CD4-positive, alpha-beta T cell (primary cell): ENCODE measurements at places on chromosomes 6 and 20. TPM values are rescaled to one million over a fixed set of nuclear protein-coding genes. Genes with fewer than 3 reads are reported as not detected.

SAYSD1 gene
- total RNA-seq = 18.7 TPM

GRCh38 chr6:3650959-3651697, 100.4 kb downstream of the PXDC1 start:
- H3K4me1 ChIP-seq = no peaks in the 10 kb centered on the region
- H3K4me3 ChIP-seq = no peak overlapping the region
- H3K27ac ChIP-seq = no peak overlapping the region
- H3K36me3 ChIP-seq = no peaks in the 10 kb centered on the region
- no peak for DNase-seq
- no peaks in the 10 kb centered on the region for H3K27me3 ChIP-seq

NXT1 gene
- total RNA-seq = 57.1 TPM

TMEM244 gene
- not detected for total RNA-seq

GRIK2 gene
- total RNA-seq = not detected

DNA sequence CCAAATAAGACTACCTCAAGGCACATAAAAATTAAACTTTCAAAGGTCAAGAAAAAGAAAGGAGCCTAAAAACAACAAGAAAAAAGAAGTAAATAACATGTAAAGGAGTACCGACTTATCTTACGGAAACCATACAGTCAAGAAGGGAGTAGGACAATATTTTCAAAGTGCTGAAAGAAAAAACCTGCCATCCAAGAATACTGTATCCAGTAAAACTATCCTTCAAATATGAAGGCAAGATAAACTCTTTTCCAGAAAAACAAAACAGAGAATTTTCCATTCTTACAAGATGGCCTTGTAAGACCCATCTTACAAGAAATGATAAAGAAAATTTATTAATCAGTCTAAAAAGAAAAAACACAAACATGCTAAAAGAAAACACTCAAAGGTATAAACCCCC, 302.2 kb downstream of the LMBRD1 start:
- no peaks in the 10 kb centered on the region for H3K27me3 ChIP-seq
- H3K27ac ChIP-seq = no peak overlapping the region
- no peak for DNase-seq
- H3K36me3 ChIP-seq = no peaks in the 10 kb centered on the region
- H3K4me1 ChIP-seq = no peaks in the 10 kb centered on the region

ZNF831 gene
- 24.9 TPM for total RNA-seq

SLC22A7 gene
- not detected for total RNA-seq

DNA sequence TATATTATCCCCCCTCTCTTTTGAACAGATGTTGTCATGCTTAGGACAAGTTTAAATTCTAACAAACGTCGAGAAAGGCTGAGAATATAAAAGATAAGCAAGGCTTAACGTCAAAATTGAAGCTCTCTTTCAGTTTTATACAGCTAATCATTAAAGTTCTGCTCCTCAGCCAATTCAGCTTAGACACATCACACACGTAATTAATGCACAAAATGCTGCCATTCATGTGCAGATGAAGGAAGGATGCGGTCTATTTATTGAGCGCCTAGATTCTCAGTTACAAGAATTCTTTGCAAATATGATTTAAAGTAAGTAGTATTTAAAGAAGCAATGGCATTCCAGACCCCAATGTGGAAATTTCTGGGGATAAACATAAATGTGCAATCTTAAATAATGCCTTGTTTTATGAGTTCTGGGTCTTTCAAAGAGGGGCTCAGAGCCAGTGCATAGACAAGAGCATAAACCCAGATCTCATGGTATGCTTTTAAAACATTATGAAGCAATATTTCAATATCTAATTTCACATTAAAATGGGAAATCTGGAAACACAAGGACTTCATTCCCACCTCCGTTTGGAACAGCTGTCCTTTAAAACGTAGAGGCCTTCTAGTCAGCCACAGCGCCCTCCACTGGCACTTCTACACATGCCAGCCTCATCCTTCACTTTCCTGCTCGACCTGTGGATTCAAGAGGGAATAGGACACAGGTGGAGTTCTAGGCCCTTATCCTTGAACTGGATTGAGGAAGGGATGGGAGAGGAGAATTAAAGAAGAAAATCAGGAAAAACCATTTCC, 85.8 kb downstream of the LYRM4 start:
- H3K36me3 ChIP-seq = no peaks in the 10 kb centered on the region
- peak overlapping the region; percentile 32 for H3K4me3 ChIP-seq
- peak overlapping the region; percentile 89 for H3K27ac ChIP-seq
- no peak for DNase-seq
- H3K27me3 ChIP-seq = no peaks in the 10 kb centered on the region

DNA sequence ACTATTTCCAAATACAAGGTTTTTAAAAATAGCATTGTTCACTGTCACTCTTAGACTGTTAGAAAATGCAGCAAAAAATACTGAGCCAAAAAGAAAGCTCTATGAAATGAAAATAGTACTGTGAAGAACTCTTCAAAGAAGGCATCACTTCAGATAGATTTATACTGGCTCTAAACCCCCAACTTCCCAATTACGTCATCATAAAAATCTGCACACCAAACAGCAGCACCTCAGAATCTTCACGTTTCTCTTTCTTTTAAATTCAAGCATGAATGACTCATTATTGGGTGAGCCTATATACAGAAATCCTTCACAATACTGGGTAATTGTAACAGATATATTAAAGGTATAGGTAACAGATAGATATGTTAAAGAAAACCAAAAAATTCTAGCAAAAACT, 208.4 kb upstream of the HTR1E start:
- no peak overlapping the region for H3K4me3 ChIP-seq
- H3K27me3 ChIP-seq = no peaks in the 10 kb centered on the region
- no peak overlapping the region for H3K27ac ChIP-seq
- DNase-seq = no peak
- H3K4me1 ChIP-seq = no peaks in the 10 kb centered on the region
- H3K36me3 ChIP-seq = no peaks in the 10 kb centered on the region

DNA sequence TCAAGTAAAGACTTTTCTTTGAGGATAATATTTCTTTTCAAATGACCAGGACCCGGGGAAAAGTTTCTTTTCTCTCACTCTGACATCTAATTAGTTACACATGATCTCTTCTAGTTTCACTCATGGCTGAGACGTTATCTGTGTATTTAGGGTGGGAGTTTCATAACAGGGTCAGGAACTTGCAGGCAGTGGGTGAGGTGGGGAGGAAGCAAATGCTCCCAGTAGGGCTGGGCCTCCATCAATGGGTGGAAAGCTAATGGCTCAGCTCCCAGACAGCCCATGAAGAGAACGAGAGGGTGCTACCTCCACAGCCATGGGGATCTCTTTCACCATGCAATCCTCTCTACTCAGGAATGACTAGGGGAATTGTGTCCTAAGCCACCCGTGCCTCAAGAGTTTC, 119.3 kb downstream of the F13A1 start:
- peaks cover 3% of the 10 kb centered on the region for H3K27me3 ChIP-seq
- H3K4me1 ChIP-seq = no peaks in the 10 kb centered on the region
- no peak overlapping the region for H3K27ac ChIP-seq
- no peak overlapping the region for H3K4me3 ChIP-seq

- H3K4me3 ChIP-seq = no peak overlapping the region
- no peaks in the 10 kb centered on the region for H3K4me1 ChIP-seq
- peaks cover 4% of the 10 kb centered on the region for H3K27me3 ChIP-seq
Observed at GRCh38 chr20:44141873-44142272, 45.1 kb downstream of the JPH2 start.

DNA sequence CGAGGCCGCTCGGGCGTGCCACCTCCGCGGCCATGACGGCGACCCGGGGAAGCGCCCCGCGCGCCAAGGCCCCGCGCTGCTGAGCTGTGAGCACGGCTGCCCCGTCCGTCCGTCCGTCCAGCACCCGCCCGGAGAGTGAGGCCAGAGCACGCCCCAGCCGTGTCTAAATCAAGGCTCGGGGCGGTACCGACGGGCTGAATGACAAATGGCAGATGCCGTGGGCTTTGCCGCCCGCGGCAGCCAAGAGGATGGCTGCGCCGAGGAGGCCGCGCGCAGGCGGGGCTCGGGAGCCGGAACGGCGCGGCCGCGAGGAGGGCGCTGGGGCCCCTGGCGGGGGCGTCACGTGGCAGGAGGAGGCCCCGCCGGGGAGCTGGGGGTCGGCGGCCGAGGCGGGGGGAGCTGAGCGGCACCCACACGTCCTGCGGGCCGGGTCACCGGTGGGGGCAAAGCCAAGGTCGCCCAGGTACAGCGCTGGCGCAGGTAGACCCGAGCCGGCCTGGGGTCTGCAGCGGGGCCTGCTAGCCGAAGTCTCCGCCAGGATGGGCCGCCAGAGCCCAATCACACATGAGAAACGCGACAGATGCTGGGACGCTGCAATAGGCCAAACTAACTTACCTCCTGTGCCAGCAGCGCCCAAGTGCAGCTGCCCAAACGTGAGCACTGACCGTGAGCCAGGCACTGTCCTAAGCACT, at the start of gene PLAGL1:
TSS of gene PLAGL1 (minus strand) at position 140 of the 692 bp plus-strand sequence. CDS start 60,123 bp downstream, outside the sequence.
- H3K4me3 ChIP-seq = peak within 1 kb of the TSS; percentile 31
- DNase-seq = no peak
- H3K4me1 ChIP-seq = peaks cover 10% of the 10 kb centered on the region
- no peak within 1 kb of the TSS for H3K27ac ChIP-seq

GRCh38 chr6:43186706-43187105, 4.7 kb downstream of the CUL9 start:
- H3K36me3 ChIP-seq = peaks cover 49% of the 10 kb centered on the region
- no peak overlapping the region for H3K4me3 ChIP-seq
- no peak for DNase-seq
- peaks cover 46% of the 10 kb centered on the region for H3K4me1 ChIP-seq
- H3K27me3 ChIP-seq = no peaks in the 10 kb centered on the region
- H3K27ac ChIP-seq = peak overlapping the region; percentile 18

- no peaks in the 10 kb centered on the region for H3K27me3 ChIP-seq
- H3K27ac ChIP-seq = no peak overlapping the region
- H3K4me1 ChIP-seq = peaks cover 7% of the 10 kb centered on the region
- no peak for DNase-seq
- H3K36me3 ChIP-seq = no peaks in the 10 kb centered on the region
- H3K4me3 ChIP-seq = no peak overlapping the region
Observed at GRCh38 chr20:53322651-53323050, 271.0 kb downstream of the ZNF217 start.

GRCh38 chr20:36092398-36093024, 62.0 kb upstream of the EPB41L1 start:
- peak overlapping the region; percentile 58 for H3K4me3 ChIP-seq

DNA sequence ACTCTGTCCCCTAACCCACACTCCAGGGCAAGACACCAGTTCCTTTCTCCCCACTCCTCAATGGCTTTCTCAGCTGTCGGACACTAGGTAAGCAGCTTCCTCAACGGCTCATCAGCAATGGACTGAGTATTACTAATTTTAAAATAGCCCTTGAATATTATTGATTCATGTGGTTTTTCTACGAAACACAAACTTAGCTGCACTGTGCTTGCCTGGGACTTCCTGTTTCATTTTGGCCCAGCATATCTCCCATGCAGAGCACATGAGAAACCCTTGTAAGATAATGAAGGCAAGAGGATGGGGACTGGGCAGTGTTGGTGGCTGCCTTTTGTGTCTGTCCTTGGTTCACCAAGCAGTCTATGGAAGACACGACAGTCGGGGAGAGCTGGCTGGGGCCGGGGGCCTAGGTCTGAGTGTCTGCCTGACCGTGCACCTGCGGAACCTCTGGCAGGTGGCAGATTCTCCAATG, 48.9 kb downstream of the RNASET2 start:
- H3K4me1 ChIP-seq = peaks cover 20% of the 10 kb centered on the region
- no peaks in the 10 kb centered on the region for H3K36me3 ChIP-seq
- H3K27me3 ChIP-seq = no peaks in the 10 kb centered on the region
- no peak overlapping the region for H3K27ac ChIP-seq
- peak overlapping the region; percentile 1 for H3K4me3 ChIP-seq

- H3K4me1 ChIP-seq = peaks cover 38% of the 10 kb centered on the region
- H3K27ac ChIP-seq = peak within 1 kb of the TSS; percentile 65
- H3K27me3 ChIP-seq = no peaks in the 10 kb centered on the region
- DNase-seq = peak; percentile 94
- H3K4me3 ChIP-seq = peak within 1 kb of the TSS; percentile 95
- H3K36me3 ChIP-seq = peaks cover 22% of the 10 kb centered on the region
Observed at GRCh38 chr6:149746147-149746946, at the start of gene NUP43. Gene NUP43, minus strand, starts transcription at chr6:149746529. Its CDS starts 34 bp downstream, at chr6:149746495.

C6orf52 gene
- not detected for total RNA-seq

TINAG gene
- total RNA-seq = not detected

NCOA6 gene
- 14.6 TPM for total RNA-seq

GRCh38 chr6:154995254-154996015, at the start of gene TIAM2:
Gene TIAM2, plus strand, starts transcription at chr6:154995315. Its CDS starts 133,909 bp downstream, at chr6:155129224.
- peaks cover 6% of the 10 kb centered on the region for H3K4me1 ChIP-seq
- no peaks in the 10 kb centered on the region for H3K36me3 ChIP-seq
- peak within 1 kb of the TSS; percentile 12 for H3K4me3 ChIP-seq
- peaks cover 7% of the 10 kb centered on the region for H3K27me3 ChIP-seq
- DNase-seq = no peak

GRCh38 chr20:35283441-35284266, 918 bp downstream of the EIF6 start:
- H3K4me1 ChIP-seq = peaks cover 24% of the 10 kb centered on the region
- H3K27me3 ChIP-seq = no peaks in the 10 kb centered on the region
- peaks cover 29% of the 10 kb centered on the region for H3K36me3 ChIP-seq
- H3K4me3 ChIP-seq = peak overlapping the region; percentile 88
- peak overlapping the region; percentile 61 for H3K27ac ChIP-seq

GRCh38 chr6:49933526-49933925, 30.4 kb downstream of the DEFB114 start:
- DNase-seq = no peak
- no peaks in the 10 kb centered on the region for H3K27me3 ChIP-seq
- H3K4me3 ChIP-seq = no peak overlapping the region
- H3K36me3 ChIP-seq = no peaks in the 10 kb centered on the region

- no peaks in the 10 kb centered on the region for H3K27me3 ChIP-seq
- DNase-seq = no peak
- H3K27ac ChIP-seq = no peak overlapping the region
- H3K4me3 ChIP-seq = no peak overlapping the region
- H3K36me3 ChIP-seq = no peaks in the 10 kb centered on the region
- H3K4me1 ChIP-seq = no peaks in the 10 kb centered on the region
Observed at GRCh38 chr20:12893019-12893418, 115.8 kb upstream of the SPTLC3 start.

DNA sequence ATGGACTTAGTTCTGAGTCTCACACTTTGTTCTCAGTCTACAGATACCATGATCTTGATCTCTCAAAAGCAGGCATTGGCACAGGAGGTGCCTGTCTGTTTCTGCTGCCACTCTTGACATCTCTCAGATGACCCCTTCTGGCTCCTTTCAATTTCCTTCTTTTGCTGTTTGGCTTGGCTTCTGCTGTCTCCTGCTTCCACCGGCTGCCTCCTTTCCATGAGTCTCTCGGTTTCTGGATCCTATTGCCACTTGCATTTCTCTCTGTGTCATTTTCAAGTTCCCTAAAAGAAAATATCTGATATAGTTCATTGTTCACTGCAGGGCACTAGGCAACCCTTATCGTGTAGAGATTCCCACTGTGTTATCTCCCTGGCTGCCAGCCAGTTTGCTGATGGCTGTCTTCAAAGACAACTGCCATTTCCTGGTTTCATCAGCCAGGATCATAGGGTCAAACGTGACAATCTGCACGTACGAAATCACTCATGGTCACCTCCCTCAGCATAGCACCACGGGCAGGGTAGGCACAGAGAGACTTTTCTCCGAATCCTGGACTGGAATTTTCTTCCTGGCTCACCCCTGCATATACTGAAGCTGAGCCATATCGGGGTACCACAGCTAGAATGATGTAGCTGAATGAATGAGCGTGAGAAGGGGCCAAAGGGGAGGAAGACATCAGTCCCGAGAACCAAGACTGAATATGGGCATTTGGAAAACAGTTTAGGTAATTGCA, 144.6 kb upstream of the TMEM170B start:
- H3K4me3 ChIP-seq = no peak overlapping the region
- no peaks in the 10 kb centered on the region for H3K4me1 ChIP-seq
- H3K36me3 ChIP-seq = no peaks in the 10 kb centered on the region
- H3K27me3 ChIP-seq = no peaks in the 10 kb centered on the region
- no peak for DNase-seq
